ENCODE measurements at places on chromosomes 12 and 14.

DNA sequence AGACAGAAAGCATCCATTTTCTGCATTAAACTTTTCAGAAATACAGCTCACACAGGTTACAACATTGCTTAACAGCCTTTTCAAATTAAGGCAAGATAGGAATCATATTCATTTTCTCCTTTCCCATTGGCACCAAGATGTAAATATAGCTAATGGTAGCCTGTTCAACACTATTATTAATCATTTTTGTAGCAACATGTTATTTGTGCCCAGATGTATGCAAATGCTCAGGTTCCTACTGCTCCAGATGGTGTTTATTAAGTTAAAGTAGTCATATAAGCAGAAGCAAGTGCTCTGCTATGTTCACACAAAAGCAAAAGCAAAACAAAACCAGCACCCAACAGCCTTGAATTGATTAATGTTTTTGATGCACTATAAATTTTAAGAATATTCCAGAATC, 1110.6 kb downstream of the SLC6A15 start:
- DNase-seq, result no peak

DNA sequence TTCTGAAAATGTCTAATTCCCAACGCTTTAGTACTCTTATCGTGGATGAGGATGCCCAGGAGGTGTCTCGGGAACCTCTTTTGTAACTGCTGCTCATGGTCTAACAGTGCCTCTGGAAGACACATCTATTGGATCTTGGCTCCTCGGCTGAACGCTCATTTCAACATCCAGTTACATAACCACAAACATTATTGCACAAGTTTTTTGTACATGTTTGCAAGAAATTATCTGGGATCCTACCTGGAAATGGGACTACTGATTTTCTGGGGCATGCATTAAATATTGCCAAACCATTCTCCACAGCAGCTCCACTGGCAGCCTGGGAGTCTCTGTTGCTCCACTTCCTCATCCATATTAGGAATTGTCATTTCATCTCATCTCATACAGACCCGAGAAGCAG, 117.5 kb upstream of the EVL start:
- no peak for DNase-seq

GRCh38 chr14:51160871-51161270, 66.0 kb upstream of the TRIM9 start:
- no peak for DNase-seq

- no peak for DNase-seq
Observed at GRCh38 chr12:15155271-15155670, 65.9 kb downstream of the RERG start.

DNA sequence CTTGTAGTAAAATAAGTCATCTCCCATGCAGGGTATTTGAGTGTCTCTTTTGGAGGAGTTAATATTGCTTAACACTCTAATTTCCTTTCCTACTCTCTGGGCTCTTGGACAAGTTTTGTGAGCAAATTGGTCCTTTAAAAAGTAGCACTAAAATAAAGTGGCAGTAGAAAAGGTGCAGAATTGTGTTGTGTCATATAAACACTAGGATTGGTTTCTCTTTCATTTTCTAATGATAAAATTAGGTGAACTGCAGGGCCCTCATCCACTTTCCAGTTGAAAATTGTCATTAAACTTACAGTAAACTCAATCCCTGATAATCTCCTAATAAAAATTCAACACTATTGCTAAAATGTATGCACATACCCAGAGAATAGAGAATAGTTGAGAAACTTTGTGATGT, 42.6 kb upstream of the REP15 start:
- no peak for DNase-seq

DNA sequence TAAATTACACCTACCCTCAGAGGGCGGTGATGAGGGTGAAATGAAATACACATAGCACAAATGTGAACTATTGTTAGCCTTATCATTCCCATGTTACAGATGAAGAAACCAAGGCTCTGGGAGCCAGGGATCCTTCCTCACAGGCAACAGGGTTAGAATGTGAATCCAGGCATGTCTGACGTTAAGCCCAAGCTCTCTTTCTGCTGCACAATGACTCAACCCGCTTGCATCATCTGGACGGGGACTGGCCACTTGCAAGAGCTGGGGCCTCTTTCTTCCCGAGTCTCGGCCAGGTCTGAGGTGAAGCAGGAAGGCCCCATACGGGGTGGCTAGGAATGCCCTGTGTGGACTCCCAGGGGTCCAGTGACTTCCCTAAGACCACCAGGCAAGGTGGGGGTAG, 105.2 kb downstream of the RBM19 start:
- no peak for DNase-seq

DNA sequence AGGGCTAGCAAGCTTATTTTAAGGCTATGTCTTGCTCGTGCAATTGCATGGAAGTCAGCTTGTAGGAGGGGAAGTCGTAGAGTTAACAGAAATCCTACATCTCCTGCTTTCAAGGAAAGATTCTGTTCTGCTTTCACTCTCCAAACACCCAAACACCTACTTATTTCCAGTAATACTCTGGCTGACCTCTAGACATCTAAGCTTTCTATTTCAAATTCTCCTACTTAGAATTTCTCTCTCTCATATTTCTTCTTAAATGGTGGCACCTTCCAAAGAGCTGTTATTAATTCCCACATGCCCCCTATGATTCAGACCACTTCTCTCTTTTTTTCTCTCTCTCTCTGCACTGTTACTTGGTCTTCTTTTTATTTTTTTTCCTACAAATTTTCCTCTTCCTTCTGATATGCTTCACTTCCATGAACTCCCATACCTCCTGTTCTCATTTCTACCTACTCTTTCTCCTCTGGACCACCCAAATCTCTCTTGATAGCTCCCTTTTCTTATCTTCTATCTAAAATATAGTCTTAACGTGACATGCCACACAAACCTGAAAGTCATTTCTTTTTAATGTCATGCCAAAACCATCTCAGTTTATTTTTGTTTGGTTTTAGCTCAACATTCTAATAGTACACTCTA, 90.8 kb downstream of the RPS6KA5 start:
- DNase-seq, result no peak

DNA sequence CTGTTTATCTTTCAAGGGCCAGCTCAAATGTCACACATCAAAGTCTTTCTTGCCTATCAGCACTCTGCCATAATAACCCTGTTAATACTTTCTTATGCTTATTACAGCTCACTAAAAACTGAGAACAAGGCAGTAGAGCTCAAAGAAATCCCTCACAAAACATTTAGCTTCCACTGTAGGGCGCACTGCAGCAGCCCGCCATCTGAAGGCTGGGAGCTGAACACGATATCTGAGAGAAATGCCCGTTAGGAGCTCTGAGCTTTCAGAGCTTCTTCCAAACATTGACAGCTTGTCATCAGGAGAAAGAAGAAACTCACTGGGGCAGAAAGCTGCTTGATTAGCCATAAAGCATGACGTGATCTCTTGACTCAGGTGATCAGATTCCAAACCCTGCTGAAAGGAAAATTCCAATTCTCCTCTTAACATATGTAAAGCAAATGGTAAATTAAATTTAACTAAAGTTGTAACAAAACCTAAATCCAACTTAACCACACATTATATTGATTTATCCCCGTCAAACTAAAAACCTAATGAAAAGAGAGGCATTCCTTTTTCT, 175.7 kb downstream of the C12orf50 start:
- DNase-seq, result no peak

GRCh38 chr12:72036393-72036792, 97.7 kb downstream of the TPH2 start:
- DNase-seq, result no peak

DNA sequence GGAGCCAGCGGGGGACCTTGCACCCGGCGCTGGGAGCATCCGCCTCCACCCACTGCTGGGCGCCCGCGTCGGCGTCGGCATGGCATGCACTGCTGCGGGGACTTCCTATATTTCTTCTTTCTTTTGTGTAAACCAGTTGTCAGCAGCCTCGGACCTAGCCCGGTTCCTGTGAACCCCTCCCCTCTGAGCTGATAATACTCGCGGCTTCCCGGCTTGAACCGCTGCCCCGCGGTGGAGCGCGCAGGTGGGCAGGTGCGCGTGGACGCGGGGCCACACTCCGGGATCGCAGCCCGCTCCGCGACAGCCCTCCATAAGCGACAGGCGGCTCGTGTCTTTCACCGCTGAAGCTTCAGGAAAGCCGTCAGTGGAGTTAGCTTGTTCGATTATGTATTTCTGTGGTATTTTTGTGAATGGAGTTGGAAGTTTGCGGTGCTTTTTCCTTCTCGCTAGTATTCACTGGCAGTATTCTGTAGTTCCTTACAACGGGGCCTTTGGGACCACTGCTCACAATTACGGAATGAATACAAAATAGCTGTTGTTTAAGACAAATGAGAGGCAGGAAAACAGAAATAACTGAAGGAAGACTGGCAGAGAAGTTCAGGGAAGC, 870 bp downstream of the BMAL2 start:
- DNase-seq, result peak; percentile 33

DNA sequence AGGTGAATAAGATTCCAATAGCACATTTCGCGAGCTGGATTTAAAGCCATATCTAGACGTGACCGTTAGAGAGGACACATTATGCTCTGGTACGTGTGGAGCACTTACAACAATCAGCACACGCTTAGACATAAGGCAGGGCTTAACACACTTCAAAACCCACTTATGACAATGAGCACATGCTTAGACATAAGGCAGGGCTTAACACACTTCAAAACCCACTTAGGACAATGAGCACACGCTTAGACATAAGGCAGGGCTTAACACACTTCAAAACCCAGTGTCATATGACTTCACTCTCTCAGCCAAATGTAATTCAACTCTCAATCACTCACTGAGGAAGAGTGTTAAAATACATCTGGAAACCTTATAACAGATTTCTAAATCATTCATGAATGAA, 11.2 kb upstream of the PLD4 start:
- DNase-seq, result no peak

GRCh38 chr12:115859231-115859630, 418.3 kb downstream of the MED13L start:
- DNase-seq, result no peak

- no peak for DNase-seq
Observed at GRCh38 chr12:124049451-124050094, 76.6 kb downstream of the ZNF664 start.

DNA sequence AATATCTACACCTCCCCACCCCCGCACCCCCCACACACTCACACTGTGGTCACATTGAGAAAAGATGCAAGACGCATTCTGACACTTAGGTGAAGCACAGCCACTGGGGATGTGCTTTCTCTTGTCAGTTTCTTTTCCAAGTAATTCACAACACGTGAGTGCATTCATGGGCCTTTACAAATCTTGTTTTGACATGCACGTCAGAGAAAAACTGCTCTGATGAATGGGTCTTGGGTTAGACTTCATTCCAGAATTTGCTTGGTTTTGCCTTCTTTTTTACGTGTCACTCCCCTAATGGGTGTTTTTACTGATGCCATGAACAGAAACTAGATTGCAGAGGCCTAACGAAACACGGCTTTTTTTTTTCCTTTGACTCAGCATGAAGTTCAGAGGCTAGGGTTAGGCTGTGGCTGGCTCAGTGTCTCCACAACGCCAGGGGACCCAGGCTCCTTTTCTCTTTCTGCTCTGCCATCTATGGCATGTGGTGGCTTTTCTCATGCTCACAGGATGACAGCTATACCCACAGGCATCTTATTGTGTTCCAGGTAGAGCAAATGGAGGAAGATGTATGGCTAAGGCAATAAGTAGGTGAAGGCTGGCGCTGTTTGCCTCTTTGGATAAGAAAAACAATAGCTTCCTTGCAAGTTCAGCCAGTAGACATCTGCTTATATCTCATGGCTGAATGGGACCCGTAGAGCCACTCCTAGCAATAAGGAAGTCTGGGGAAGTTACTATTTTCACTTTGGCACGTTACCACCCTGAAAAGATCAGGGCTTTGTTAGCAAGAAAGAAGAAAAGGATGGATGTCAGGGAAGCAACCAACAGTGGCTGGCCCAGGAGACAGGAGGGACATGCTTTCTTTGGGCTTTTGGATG, 253.3 kb downstream of the SLC15A4 start:
- DNase-seq, result no peak

DNA sequence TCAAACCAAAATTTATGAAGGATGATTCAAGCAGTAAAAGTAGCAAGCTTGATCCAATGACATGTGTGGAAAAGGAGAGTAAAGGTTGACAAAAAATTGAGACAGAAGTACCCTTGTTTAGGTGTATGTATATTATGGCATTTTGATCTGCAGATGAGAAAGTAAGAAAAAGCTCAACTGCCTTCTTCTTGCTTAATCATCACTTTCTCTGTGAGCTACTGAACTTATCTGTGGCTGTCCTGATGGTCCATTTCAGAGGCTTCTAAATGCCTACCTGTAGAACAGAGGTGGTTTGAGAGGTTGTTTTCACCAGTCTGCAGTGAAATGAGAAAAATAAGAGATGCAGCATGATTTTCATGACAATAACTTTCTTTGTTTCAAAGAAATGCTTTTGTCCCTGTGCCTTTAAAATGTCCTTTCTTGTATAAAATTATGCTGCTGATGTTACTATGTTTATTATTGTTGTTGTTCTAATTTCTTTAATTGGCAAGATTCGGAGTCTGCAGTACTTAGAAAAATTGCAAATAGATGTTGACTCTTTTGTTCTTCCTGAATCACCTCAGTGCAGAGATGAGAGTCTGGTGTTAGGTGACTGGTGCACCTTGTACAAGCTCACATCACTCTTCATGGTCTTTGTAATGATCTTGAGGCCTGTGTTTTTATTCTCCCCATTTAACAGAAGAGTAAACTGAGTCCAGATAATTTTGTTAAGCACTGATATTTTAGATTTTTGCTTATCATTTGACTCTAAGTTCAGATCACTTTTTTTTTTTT, 821.9 kb downstream of the VRK1 start:
- DNase-seq, result no peak

- DNase-seq, result no peak
Observed at GRCh38 chr12:51915951-51916350, 8.6 kb downstream of the ACVRL1 start.

GRCh38 chr14:79395061-79395460, 816.2 kb downstream of the DIO2 start:
- DNase-seq, result no peak

DNA sequence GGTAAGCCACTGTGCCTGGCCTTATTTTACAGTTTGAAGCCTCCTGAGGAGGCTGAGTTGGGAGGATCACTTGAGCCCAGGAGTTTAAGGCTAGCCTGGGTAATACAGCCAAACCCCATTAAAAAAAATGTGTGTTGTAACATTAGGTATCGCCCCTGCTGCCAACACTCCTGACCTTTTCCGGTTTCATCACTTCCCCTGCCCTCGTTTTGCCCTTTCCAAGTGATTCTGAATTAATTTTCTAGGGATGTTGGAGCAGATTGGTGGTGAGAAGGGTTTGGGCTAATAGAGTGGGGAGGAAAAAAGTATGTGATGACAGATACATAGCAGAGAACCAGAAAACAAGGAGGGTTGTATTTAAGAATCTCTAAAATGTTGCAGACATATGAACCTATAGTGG, 25.6 kb upstream of the C12orf71 start:
- no peak for DNase-seq

DNA sequence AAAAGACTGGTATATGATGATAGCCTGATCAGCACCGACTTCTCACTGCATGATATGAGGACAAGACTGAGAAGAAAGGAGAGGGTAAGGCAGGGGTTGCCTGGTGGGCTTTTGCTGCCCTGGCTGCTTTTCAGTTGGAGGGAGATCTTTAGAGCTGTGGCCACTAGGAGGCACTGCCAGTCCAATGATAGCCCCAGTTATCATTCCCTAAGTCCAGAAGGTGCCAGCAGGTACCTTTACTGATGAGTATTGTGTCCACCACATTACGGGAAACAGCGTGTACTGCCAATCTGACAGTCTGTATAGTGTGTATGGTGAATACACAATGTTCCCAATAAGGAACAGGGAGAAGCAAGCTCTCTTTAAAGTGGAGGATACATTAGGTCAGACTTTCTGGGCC, 55.8 kb upstream of the CCDC175 start:
- DNase-seq, result peak; percentile 10

- DNase-seq, result peak; percentile 90
Observed at GRCh38 chr12:642633-643474, 20.4 kb downstream of the NINJ2 start.

All from GDM1 (cell line).